ENCODE measurements at places on chromosomes 3 and 15.

DNA sequence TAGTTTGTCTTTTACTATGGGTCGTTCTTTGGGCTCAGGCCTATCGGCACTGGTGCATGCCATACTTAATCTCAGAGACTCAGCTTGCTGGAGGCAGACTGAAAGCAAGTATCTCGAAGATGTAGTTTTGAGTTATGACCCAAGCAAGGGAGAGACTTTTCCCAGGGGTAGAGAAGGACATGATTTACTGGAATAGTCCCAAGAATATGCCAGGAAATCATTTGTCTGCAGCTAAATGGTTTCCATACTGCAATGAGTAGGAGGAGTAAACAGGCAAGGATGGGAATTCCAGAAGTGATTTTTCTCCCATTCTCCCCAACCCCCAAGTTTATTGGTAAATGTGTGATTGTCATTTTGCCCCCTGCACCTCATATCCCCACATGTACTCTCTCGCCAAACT is 35.4 kb upstream of the LACTB start:
- no peak for DNase-seq

DNA sequence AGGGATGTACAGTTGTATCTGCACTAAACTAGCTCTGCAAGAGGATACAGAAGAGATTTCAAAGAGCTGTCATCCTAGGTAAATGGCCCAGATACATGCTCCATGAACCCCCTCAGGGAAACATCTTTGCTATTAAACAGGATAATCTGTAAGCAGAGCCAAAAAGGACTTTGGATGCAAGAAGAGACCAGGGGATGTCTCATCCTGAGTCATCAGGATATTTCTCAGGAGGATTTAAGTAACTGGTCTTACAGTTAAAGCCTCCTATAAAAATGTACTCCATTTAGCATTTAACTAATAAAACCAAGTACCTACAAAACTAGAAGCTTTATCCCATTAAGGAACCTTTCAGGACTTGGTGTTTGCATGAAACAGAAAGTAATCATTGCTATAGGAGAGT is 48.2 kb upstream of the PHLDB2 start:
- no peak for DNase-seq

GRCh38 chr3:197407526-197407925 is 109.1 kb upstream of the DLG1 start:
- DNase-seq = no peak

GRCh38 chr3:188271226-188271914 is 117.4 kb downstream of the LPP start:
- no peak for DNase-seq

GRCh38 chr3:187295316-187296034 is 3.9 kb upstream of the MASP1 start:
- peak; percentile 9 for DNase-seq

DNA sequence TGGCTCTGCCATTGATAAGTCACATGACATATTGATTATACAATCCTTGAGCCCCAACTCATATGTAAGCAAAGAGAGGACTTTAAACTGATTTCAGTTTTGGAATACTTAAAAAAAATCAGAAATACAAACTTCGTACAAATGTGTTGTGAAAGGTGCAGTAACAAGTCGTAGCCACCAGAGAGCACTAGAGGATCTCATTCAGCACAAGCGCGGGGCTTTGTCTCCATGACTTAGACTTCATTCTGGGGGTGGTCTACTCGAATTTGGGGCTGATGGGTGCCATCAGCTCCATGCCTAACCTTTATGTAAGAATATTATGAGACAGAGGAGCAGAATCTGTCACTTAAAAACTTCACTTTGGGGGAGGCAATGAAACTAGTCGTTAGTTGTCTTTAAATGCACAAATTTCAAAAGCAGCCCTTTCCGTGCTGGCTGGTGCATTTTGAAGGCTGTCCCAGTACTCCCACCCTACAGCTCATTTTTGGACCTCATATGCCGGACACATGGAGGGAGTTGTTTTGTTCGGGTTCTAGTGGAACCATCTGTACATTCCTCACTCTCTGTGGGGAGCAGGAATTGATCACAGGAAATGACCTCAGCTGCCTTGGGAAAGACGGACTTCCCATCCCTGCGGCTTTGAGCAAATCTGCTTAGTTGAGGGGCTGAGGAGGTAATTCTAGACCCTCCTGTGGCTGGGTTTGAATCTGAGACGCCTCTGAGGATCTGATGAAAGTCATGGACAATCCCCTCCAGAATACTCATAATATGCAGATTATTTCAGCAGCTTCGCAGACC is 27.5 kb upstream of the MASP1 start:
- DNase-seq = peak; percentile 74

DNA sequence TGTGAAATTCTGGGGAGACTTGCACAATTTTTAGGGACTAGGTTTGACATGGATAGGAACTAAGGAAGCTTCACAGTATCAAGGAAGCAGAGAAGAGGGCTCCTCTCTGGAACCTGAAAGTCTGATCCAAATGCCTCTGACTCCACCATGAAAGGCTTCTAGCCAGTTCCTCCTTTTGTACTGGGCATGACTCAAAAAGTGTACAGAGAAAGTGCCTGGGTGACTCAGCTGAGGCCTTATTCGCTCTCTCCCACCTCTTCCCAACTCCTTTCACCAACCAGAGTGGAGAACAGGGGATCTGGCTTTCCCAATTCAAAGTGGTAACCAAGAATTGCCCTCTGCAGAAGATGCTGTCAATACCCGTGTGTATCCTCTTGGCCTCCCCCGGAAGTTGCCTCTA is 342.9 kb upstream of the PROK2 start:
- peak; percentile 27 for DNase-seq

- DNase-seq = no peak
Observed at GRCh38 chr3:99962703-99963102, 145.0 kb downstream of the CMSS1 start.

GRCh38 chr15:90902040-90902839 is 862 bp upstream of the MAN2A2 start:
- peak; percentile 74 for DNase-seq

GRCh38 chr15:53328341-53328740 is 431.1 kb downstream of the WDR72 start:
- DNase-seq = peak; percentile 6

DNA sequence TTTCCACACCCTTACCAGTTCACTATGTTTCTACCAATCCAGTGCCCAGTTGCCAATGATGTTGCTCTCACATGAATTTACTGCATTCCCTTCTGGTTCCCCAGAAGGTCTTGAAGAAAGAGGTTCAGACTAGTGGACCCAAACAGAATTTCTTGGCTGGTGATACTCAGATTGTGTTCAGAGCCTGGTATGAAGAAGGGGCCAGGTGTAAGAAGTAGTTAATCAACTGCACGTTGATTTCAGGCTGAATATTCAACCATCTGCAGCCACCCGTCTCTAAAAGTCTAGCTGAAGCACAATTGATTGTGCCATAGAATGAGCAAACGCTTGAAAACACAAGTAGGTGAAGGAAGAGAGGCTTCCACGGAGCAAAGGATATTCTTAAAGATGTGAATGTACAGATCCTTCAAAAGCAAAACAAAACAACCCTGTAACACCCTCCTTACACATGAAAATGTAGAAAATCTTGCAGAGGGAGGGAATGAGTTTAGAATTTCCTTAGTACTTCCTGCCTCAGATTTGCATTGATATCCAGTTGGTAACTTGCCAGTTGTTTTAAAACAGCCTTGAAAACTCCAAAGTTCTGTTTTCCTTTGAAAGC is 4.7 kb downstream of the RBMS3 start:
- DNase-seq = no peak

- DNase-seq = no peak
Observed at GRCh38 chr3:143753006-143753405, 95.3 kb downstream of the SLC9A9 start.

DNA sequence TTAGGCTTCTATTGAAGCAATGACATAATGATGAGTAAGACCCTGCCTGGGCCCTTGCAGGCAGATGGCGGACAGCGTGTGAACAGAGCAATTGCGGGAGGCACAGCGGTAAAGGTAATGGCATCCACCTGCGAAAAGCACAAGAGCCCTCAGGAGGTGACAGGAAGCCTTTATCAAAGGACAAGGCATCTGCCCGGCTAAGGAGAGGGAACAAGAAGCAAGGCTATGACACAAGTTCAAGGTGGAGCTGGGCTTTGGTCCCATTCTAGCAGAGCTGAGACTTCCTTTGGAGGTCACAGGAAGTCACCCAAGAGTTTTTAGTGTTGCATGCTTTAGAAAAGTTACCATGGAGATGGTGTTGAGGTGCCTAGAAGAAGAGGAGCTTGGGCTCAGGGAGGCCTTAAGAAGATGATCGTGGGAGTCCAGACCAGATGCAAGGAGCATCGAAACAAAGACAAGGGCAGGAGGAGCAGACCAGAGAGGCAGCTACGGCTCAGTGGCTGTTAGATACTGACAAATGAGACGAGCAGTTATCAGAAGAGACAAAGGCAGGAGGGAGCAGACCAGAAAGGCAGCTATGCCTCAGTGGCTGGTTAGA is 34.5 kb downstream of the OSBPL10 start:
- no peak for DNase-seq

DNA sequence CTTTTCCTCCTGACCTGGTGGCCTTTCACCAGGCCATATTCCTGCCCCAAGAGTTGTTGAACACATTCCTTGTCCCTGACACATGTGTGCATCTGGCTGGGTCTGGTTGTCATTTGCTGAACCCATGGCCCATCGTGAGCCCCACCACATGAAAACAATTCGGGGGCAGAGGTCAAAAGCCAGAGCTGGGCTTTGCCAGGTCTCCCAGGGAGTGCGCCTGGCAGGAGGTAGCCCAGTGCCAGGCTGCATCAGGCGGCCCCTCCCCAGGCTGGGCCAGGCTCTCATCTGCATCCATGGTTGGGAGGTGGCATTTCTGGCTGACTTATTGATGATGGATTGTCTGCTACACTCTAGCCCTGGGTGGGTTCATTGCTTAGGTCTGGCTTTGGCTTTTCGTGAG is 30.9 kb downstream of the SPSB4 start:
- DNase-seq = no peak

GRCh38 chr15:83164111-83164770 is 43.4 kb downstream of the HDGFL3 start:
- no peak for DNase-seq
